HuH-7.5 (cell line): ENCODE measurements at places on chromosomes 1 and 21.

- no peak for DNase-seq
Observed at GRCh38 chr1:18511149-18511873, 30.6 kb downstream of the KLHDC7A start.

DNA sequence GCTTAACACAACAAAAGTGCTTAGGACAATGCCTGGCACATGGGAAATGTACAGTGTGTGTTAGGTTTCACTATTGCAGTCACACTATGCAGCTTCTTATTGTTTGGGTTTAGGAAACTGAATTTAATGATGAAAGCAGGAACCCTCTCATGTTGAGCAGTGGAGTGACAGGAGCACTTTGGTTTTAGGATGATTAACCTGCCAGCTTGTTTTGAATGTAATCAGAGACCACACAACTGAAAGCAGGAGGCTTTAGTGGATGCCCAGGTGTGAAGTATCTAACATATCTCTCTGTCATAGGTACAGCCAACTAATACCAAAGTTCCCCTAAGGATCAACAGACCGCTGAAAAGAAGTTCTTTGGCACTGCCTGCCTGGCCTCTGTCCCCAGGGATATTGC, 406.9 kb upstream of the USP24 start:
- no peak for DNase-seq

GRCh38 chr1:169081503-169082123, 24.9 kb upstream of the ATP1B1 start:
- no peak for DNase-seq

- DNase-seq = no peak
Observed at GRCh38 chr21:45336870-45337269, 49.2 kb upstream of the POFUT2 start.

DNA sequence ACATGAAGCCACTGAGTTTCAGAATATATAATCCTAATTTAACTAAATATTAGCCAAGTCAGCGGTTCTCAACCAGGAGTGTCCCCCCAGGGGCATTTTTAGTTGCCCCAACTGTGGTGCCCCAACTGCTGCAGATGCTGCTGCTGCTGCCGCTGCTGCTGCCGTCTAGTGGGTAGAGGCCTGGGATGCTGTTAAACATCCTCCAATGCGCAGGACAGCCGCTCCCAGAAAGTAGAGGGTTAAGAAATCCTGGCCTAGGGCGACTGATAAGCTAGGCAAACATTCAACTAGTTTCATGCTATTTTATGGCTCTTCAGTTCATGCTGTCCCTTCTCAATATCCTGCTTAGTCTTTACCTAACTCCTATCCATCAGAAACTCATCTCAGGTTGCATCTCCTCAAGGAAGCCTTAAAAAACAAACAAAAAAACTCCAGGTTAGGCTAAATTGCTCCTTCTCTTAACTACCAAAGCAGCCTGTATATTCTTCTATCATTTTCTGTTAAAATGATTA, 9.9 kb upstream of the DCAF6 start:
- peak; percentile 37 for DNase-seq

GRCh38 chr1:227343206-227343605, 24.9 kb upstream of the CDC42BPA start:
- no peak for DNase-seq

GRCh38 chr1:209585672-209586071, 2.2 kb downstream of the CAMK1G start:
- DNase-seq = no peak

DNA sequence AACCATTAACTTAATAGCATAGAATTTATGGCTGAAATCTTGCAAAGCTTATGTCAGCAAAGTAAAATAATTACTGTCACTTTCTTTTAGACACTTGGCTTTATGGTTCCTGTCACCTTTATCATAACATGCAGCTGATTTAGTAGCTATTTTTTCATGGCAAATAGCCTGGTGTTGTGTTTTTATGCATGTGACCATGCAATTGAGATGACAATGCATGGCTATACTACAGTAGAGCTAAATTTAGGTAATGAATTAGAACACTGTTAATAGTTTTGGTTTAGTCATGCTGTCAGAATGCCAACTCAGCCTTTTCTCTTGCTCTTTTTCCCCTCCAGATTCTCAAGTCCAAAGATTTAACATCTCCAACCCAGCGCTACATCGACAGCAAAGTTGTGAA, 88.6 kb downstream of the TGFB2 start:
- DNase-seq = no peak

DNA sequence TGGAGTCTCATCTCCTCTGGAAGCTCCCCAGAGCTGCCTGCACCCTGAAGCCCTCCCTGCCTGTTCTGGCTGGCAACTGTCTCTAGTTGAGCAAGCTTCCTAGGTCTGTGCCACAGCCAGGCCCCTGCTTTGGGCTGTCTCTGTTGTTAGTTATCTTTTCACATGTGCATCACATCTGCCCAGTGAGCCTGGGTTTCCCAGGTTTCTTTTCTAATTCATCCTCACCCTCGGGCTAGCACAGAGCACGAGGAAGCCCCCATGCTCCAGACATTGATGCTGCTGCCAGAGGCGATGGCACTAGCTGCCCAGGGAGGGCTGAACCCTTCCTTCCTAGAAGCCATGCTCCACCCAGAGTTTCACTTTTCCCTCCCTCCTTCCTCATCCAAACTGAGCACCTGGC, 27.2 kb downstream of the RASSF5 start:
- DNase-seq = no peak

- no peak for DNase-seq
Observed at GRCh38 chr1:177163844-177164379, 600 bp downstream of the ASTN1 start.

DNA sequence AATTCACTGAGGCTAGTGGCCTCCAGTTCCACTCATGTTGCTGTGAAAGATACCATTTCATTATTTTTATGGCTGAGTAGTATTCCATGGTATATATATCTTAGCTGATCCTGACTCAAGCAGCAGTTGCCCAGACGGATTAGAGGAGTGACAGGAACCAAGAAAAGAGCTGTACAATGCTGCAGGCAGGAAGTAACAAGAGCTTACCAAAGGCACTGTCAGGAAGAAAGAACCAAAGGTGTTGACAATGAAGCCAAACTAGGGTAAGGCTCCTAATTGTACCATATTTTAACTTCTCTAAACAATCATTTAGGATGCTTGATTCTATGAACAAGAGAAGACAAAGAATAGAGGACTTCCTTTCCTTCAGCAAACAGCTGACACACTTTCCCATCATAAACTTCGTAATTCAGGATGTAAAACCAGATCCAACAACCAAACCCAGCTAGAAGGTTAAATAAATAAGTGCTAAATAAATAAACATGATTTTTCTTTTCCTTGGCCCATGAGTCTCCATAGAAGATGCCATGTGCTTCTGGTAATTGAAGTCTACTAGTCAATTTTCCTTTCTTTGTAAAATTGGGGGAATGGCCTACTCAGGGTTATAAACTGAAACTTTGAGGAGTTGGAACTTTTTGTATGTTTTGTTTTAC, 248.2 kb upstream of the SGIP1 start:
- no peak for DNase-seq

GRCh38 chr1:36753451-36753850, 270.7 kb upstream of the CSF3R start:
- DNase-seq = no peak

GRCh38 chr1:19988267-19989006, 9.0 kb upstream of the PLA2G2A start:
- DNase-seq = no peak

DNA sequence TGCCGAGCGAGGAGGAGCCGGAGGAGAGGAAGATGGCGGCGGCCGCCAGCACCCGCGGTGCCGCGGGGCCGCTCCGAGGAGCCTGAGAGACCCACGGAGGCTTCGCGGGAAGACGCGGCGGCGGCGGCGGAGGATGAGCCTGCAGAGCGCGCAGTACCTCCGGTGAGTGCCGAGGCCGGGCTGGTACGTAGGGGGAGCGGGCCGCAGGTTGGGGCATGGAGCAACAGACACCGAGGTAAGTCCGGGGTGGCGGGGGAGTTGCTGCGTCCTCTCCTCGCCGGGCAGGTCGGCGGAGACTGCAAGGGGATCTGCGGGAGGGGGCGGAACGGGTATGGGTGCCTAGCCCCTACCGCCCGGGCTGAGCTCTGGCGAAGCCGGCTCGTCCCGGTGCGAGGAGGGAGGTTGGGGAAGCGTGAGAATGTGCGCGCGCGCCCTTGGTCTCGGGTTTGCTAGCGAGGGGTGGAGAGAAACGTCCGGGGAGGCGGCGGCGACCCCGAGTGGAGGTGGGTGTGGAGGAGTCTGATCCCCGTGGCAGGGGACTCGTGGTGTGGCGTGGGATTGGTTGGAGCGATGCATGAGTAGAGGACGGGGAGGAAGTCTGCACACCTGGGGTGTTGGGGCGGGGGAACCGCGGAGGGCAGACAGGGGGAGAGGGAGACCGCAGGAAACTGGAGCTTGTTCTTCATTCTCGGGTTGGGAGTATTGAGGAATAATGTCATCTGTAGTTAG, at the start of gene SMG7:
Gene SMG7, plus strand, starts transcription at position 12 of the 729 bp plus-strand sequence. Its CDS starts 122 bp downstream, at position 134.
- DNase-seq = peak; percentile 17

- DNase-seq = no peak
Observed at GRCh38 chr1:60133000-60133673, 59.6 kb upstream of the C1orf87 start.

DNA sequence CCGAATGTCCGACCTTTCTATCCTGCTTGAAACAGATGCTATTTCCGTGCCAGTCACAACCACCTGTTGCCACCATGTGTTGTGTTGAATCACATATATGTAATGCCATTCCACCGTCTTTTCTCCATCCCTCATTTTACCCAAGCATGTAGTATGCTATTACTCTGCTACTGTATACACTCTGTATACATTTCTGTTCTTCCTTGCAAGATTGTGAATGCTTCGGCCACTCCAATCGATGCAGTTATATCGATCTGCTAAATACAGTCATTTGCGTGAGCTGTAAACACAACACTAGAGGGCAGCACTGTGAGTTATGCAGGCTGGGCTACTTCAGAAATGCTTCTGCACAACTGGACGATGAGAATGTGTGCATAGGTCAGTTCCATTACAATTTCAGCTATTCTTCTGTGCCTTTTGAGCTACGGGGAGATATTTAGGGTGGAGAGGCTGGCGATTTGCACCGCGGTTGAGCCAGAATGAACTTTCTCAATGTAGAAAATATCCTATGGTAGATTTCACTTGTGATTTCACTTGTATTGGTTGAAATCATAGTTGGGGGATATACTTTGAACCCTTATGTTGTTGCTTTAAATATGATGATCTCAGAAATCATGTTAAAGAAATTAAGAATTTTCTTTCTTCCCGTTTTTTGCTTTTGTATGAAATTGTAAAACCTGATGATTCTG, 289.8 kb downstream of the NTNG1 start:
- peak; percentile 21 for DNase-seq

- no peak for DNase-seq
Observed at GRCh38 chr1:221435504-221435904, 306.4 kb downstream of the DUSP10 start.

DNA sequence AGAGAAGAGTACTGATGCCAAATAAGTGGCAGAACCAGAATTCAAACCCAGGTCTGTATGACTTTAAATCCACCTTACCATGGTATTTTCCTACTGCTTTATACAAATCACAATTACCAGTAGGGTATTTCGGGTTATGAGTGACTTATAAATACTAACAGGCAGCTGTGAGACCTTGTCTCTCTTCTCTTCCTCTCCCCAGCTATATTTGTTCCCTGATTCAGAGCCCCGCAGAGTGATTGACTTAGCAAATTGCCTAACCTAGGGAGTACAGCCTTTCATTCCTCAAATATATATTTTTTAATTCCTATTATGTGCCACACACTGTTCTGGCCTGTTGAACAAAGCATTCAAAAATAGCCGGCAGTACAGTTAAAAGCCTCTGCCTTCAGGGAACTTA, 168.0 kb downstream of the CLEC20A start:
- DNase-seq = no peak

GRCh38 chr1:225694151-225694603, 41.3 kb upstream of the ENAH start:
- DNase-seq = peak; percentile 69

DNA sequence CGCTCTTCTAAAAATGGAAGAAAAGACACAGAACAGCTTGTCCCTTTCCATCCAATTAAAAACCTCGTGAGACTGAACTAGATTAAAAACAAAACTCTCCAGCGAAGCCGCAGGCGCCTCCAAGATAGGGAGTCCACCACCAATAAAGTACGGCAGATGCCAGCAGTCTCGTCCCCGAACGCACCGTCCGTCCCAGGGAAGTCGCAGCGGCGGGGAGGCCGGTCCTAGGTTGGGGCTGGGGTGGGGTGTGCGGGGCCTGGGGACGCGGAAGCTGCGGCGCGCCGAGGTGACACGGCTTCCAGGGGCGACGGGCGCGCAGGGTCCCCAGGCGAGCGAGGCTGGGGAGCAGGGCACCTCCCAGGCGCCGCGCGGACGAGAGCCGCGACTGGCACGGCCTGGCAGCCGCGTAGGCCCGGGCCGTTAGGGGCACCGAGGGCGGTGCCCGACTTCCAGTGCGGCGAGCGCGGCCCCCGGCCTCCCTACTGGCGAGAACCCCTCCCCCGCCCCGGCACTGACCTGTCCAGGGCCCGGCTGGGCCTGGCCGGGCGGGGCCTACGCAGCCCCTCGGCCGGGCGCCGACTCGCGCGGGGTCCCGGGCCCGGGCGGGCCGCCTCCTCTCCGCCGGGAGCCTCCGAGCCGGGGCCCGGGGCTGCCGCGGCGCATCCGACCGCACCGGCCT, 28.3 kb upstream of the A3GALT2 start:
- peak; percentile 66 for DNase-seq

- DNase-seq = peak; percentile 82
Observed at GRCh38 chr1:27332536-27333281, 9.1 kb upstream of the SYTL1 start.
